MCF 10A (cell line): ENCODE measurements at places on chromosomes 11 and 22.

DNA sequence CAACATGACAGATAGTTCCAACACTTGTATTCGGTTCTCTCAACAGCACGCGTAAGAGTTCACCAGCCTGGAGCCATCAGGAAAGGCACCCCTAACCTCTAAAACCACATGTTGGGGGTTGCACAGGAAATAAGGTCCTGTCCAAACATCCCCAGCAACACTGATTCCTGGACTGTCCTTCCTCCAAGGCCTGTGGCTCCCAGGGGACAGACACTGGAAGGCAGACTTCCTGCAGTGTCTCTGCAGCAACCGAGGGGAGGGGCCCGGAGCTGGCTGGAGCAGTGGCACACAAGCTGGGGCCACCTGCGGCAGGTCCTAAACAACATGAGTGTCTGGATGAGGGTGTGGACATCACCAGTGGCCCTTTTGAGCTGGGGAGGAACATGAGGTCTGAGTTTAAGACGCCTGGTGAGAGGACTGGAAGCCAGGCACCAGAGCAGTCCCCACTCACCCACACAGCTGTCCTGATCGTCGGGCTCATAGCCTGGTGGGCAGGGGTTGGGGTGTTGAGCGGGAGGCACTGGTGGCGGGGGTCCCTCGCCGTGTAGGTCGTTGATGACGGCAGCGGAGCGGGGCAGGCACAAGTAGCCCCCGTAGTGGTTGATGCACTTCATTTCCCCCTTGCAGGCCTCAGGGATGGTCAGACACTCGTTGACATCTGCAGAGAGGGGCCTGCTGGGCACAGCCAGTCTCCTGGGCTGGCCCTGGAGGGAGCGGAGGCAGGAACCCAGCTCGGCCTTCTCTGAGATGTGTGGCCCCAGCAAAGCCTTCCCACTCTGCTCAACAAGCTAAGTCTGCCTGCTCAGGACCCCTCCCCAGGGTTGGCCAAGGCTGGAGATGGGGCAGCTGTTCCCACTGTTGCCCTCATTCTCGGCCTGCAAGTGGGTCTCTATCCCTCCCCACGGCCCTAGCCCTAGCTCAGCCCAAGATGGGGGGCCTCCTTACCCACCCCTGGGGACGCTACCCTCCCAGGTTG lies 1.6 kb downstream of the EFEMP2 start:
- no peak for DNase-seq

GRCh38 chr11:124983674-124984511 lies 29.9 kb downstream of the CCDC15 start:
- DNase-seq, result no peak

DNA sequence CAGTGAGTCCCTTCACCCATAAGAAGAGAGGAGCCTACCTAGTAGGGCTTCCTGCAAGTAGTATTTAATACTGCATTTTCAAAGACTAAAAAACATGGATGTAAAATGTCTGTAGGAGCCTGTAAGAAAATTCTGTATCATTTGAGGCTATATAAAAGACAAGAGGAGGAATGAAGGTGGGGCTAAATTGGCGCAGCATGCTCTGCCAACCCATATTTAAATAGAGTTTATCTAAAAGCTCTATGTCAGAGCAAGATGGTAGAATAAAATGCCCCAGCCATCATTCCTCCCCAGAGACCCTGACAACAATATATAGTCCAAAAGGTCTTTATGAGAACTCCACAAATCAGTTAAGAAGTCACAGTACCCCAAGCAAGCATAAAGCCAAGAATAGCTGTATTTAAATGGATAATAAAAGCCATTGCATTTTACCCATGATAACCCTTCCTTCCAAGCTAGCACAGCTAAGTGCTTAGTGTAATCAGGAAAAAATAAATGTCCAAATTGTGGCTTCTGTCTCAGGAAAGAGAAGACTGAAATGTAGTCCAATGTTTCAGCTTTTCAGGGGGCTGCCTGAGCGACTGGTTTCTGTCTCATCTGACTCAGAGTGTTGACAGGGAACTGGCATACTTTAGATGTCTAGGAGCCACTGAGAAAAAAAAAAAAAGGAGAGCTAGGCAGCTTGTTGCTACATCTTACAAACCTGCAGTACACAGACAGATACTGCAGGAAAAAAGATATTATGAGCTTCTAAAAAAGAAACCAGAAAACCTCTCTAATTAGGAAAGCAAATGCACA lies 258.6 kb downstream of the METTL15 start:
- DNase-seq, result no peak

GRCh38 chr11:12421386-12421785 lies 44.0 kb downstream of the PARVA start:
- DNase-seq, result no peak

- DNase-seq, result no peak
Observed at GRCh38 chr22:36714110-36714509, 10.6 kb upstream of the CACNG2 start.
